Chondrocyte (in vitro differentiated cells): ENCODE measurements at places on chromosomes 6 and 20. TPM values are rescaled to one million over a fixed set of nuclear protein-coding genes. Genes with fewer than 3 reads are reported as not detected.

OPRL1 gene
- 3.2 to 4.6 TPM (median 3.5 TPM) in 3 replicates for total RNA-seq

HLA-DQB1 gene
- total RNA-seq, result not detected in 3 replicates

BTN1A1 gene
- not detected in 3 replicates for total RNA-seq

C6orf15 gene
- 0.37 TPM in 1 of 3 replicates, not detected in the others for total RNA-seq

POM121L2 gene
- total RNA-seq, result not detected in 3 replicates

TBCC gene
- 17.5 to 19.3 TPM (median 18.4 TPM) in 3 replicates for total RNA-seq

ACTL10 gene
- 0.60 to 2.5 TPM (median 2.3 TPM) in 3 replicates for total RNA-seq

GLP1R gene
- not detected in 3 replicates for total RNA-seq

PAK5 gene
- not detected in 3 replicates for total RNA-seq

CLVS2 gene
- not detected in 3 replicates for total RNA-seq

PTCHD4 gene
- total RNA-seq, result 0.95 to 7.6 TPM (median 1.1 TPM) in 3 replicates

ANGPT4 gene
- total RNA-seq, result 0.12 TPM in 1 of 3 replicates, not detected in the others

TBXT gene
- not detected in 3 replicates for total RNA-seq

FRMD1 gene
- total RNA-seq, result 0.20 to 0.28 TPM in 2 of 3 replicates, not detected in the other

KIF25 gene
- not detected in 3 replicates for total RNA-seq

TMEM170B gene
- total RNA-seq, result 3.6 to 5.1 TPM (median 3.9 TPM) in 3 replicates

MROH8 gene
- 2.5 to 6.1 TPM (median 2.8 TPM) in 3 replicates for total RNA-seq

TMEM239 gene
- total RNA-seq, result not detected in 3 replicates

MACROD2 gene
- total RNA-seq, result 2.7 to 4.8 TPM (median 3.2 TPM) in 3 replicates

EYS gene
- total RNA-seq, result not detected in 3 replicates

NR2E1 gene
- total RNA-seq, result not detected in 3 replicates
